ENCODE measurements at places on chromosomes 11 and 22.

GRCh38 chr22:26534874-26535602 lies 22.8 kb upstream of the TFIP11 start:
- no peak for DNase-seq

GRCh38 chr11:79503028-79503427 lies 62.2 kb upstream of the TENM4 start:
- no peak for DNase-seq

- DNase-seq = peak; percentile 20
Measured at GRCh38 chr11:132099692-132100091, 729.3 kb downstream of the NTM start.

GRCh38 chr11:64838600-64839334 lies 5.7 kb downstream of the CDC42BPG start:
- DNase-seq = no peak

GRCh38 chr22:27138471-27138870 lies 481.1 kb downstream of the MIAT start:
- DNase-seq = no peak

GRCh38 chr22:33962409-33962808 lies 42.1 kb upstream of the LARGE1 start:
- DNase-seq = no peak

- no peak for DNase-seq
Measured at GRCh38 chr11:128551611-128552335, 35.6 kb downstream of the ETS1 start.

- no peak for DNase-seq
Measured at GRCh38 chr11:131838016-131838415, 467.6 kb downstream of the NTM start.

DNA sequence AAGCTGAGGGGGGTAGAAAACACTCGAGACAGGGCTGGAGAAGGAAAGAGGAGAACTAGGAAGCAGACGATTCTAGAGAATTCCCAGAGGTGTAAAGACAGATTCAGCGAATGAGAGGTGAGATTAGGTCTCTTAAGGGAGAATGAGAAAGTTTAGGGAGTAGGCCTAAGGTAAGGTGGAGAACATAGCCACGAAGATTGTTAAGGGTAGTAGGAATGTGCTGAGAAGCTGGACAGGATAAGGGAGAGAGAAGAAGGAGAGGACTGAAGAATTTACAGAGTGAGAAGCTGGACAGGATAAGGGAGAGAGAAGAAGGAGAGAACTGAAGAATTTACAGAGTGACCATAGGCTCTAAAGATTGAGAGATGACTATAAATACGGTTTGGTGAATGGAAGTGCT lies 908 bp downstream of the PPME1 start:
- DNase-seq = no peak

- DNase-seq = no peak
Measured at GRCh38 chr11:66228521-66228920, 39.9 kb upstream of the RAB1B start.
